Activated CD4-positive, CD25-positive, alpha-beta regulatory T cell (primary cell): ENCODE measurements at places on chromosomes 3 and 15.

DNA sequence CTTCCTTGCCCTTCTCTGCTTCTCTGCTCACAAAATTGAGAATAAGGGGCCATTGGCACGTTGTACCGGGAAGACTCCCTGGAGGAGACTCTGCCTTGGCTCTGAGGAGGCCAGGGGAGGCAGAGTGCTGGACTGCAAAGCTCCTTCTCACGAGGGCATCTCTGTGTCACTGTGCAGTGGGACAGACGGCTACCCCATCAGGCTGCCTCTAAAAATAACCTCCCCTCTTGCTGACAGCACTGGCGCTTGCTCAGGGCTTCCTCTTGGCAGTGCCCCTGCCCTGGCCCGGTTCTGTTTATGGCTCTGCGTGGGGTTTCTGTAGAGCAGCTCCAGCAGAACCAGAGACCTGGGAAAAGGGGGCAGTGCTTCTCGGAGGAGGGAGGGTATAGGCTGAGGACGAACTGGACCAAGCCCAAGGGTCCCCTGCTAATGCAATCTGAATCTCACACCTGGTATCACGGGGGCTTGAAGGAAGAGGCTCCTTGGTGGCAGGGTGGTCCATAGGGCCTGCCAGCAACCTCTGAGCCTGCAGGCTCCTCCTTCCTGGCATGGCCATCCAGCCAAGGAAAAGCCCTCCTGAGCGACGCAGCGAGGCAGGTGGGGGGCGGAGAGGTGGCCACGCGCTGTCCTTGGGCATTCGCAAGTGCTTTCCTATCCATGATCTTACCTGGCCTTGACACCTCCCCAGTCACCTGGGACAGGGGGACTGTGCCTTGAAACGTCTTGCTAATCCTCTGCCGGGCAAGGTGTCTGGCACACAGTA lies 63.3 kb upstream of the TLE3 start:
- no peak for DNase-seq

- no peak for DNase-seq
These were observed 68.0 kb downstream of the ATP11B start for GRCh38 chr3:182861348-182861747.

GRCh38 chr3:52547143-52547542 lies 10.7 kb downstream of the UQCC5 start:
- no peak for DNase-seq

GRCh38 chr15:83163032-83163431 lies 44.6 kb downstream of the HDGFL3 start:
- DNase-seq = no peak

DNA sequence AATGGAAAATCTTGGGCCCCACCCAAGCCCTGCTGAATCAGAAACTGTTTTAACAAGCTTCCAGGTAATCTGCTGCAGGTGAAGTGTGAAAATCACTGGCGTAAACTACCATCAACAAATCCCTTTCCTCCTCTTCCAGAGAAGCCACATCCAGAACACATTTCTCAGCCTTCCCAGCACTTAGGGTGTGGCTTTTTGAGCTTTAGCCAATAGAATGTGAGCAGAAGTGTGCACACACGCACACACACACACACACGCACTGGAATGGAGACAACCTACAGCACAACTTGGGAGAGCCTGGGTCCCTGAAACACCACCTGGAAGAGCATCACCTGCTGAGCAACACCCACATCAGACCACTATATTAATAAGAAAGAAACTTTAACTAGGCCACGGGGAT lies 98.6 kb downstream of the OSBPL10 start:
- DNase-seq = no peak

GRCh38 chr3:87349833-87350232 lies 73.4 kb upstream of the POU1F1 start:
- no peak for DNase-seq

DNA sequence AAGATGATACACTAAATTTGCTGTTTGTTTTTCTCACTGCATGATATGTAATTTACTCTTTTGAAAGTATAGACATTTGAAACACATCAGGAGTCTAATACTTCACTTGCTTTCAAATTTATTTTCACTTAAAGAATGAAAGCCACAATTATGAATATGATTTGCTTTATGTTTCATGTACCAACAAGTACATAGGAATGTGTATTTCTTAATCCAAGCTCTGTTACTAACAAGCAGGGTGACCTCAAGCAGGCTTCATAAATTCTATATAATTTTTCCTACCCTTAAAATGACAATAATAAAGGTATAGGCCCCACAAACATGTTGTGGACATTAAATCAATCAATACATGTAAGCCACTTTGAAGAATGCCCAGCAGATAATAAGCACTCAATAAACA lies 170.2 kb upstream of the P2RY1 start:
- no peak for DNase-seq

- peak; percentile 61 for DNase-seq
These were observed 33.5 kb downstream of the BCL2L10 start for GRCh38 chr15:52078876-52079700.
